ENCODE measurements at places on chromosomes 11 and 22.

- DNase-seq, result no peak
Observed at GRCh38 chr22:38214302-38215056, 12.7 kb downstream of the MAFF start.

GRCh38 chr22:22318723-22319465 lies 74.3 kb downstream of the VPREB1 start:
- DNase-seq, result no peak

DNA sequence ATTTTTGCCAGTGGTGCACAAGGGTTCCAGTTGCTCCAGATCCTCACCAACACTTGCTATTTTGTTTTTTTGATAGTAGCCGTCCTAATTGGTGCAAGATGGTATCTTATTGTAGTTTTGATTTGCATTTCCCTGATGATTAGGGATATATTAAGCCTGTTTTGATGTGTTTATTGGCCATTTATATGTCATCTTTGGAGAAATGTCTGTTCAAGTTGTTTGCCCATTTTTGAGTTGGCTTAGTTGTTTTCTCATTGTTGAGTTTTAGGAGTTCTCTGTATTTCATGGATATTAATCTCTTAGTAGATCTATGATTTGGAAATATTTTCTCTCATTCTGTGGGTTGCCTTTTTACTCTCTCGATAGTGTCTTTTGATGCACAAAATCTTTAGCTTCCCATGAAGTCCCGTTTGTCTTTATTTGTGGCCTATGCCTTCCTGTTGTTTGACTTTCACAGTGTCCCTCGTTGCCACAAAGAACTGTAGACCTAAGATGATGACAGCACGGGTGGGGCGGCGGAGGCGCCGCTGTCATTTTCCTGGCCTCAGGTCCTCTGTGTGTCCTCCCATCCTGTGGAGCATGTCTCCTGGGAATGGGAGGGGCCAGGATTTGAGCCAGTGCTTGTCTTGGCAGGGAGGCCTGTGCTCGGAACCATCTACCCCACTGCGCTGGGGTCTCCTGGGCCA lies 33.5 kb downstream of the LRP5 start:
- DNase-seq, result no peak

DNA sequence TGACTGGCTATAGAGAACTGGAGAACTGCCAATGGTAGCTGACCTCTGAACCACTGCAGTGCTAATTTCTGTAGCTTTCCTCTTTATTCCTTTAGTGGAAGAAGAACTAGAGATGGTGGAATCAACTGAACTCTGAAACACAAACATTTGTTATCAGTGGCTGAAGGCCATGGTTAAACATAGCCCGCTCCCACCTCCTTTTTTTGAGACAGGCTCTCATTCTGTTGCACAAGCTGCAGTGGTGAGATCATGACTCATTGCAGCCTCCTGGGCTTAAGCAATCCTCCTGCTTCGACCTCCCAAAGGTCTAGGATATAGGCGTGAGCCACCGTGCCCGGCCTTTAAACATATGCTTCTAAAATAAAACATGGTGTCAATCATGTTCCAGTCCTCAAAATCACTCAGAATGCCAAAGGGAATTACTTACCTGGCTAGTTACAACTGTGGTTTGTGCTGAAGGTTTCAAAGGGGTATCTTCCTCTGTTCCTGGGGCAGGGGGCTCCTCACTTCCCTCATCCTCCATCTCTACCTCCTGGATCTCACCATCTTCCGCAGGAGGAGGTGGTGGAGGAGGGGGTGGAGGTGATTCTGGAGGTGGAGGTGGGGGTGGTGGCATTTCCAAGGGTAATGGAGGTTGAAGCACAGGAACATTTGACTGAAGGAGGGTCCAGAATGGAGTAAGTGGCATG lies 9.0 kb upstream of the AGBL2 start:
- DNase-seq, result no peak

DNA sequence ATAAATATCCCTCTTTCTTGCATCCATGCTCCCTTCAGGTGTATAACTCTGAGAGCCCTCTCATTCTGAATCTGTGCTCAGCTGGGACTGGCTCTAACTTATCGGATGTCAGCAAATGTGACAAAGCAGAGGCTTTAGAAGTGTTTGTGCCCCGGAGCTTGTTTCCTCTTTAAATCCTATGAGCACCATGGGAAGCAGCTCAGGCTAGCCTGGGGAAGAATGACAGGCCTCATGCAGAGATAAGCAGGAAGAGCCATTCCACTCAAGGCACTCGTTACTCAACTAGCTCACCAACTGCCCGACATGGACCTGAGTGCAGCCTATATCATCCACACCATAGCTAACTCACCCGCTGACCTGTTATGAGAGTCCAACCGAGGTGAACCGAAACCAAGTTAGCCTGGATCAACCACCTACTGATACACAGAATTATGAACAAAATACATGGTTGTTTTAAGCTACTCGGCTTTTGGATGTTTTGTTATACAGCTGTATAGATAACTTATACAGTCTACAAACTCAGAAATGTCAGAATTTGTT lies 990.7 kb downstream of the NTM start:
- DNase-seq, result no peak

DNA sequence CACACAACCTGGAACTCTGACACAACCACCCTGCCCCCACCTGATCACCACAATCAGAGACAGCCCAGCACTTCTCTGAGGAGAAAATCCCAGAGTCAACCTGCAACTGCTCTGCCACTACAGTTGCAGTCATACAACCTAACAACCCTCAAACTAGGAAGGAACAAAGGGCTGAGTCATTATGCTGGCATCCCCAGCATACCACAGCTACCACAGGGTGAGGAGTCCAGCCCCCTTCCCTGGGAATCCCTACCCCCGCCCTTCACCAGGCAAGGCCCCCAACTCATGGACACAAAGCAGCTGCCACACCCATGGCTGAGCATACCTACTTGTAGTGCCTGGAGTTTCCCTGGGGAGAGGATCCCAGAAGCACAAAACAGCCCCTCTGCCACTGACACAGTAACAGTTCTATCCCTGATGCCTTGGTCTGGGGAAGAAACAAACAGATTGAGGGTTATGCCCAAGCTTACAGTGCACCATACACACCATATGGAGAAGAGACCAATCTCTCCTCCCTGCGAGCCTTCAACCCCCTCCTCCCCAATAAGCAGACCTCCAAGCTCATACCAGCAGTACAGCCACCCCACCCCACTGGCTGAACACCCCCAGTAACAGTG lies 68.5 kb upstream of the C11orf58 start:
- DNase-seq, result no peak

GRCh38 chr11:78203184-78203583 lies 14.5 kb downstream of the USP35 start:
- DNase-seq, result no peak

- no peak for DNase-seq
Observed at GRCh38 chr22:41621911-41622179, 750 bp downstream of the XRCC6 start.

DNA sequence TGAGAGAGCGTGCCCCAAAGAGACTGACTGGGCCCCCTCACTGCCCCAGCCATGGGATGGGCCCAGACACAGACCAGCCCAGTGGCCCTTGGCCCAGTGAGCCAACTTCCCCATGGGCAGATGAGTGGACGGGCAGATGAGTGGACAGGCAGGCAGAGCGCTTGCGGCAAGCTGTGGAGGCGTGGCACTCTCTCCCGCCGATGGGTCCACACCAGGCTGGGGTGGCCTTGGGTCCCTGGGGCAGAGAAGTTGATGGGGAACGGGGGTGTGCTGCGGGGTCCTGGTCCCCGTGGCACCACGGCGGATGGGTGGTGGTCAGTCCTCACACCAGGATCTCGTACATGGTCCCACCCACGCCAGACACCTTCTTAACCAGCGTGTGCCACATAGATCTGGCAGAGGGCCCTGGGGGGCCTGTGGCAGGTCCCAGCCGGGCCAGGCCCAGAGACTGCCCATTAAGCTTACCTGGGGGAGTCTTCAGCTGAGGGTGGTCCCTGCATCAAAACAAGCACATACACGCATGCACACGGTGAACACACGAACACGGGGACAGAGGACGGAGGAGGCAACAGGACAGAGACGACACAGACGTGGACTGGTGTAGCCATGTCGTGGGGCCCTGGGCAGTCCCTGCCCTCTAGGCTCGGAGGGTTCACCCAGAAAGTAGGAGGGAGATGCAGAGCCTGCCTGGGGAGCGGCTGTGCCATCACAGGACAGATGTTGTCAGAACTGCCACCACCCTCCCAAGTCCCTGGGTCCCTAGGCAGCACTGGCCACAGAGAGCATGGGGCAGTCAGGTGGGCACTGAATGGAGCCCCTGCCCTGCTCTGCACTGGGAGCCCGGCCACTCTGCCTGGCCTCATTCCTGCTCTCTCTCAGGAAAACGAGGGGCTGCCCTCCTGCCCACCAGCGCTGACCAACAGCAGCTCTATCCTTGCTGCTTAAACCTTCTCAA lies 182.2 kb downstream of the IGLL1 start:
- no peak for DNase-seq

DNA sequence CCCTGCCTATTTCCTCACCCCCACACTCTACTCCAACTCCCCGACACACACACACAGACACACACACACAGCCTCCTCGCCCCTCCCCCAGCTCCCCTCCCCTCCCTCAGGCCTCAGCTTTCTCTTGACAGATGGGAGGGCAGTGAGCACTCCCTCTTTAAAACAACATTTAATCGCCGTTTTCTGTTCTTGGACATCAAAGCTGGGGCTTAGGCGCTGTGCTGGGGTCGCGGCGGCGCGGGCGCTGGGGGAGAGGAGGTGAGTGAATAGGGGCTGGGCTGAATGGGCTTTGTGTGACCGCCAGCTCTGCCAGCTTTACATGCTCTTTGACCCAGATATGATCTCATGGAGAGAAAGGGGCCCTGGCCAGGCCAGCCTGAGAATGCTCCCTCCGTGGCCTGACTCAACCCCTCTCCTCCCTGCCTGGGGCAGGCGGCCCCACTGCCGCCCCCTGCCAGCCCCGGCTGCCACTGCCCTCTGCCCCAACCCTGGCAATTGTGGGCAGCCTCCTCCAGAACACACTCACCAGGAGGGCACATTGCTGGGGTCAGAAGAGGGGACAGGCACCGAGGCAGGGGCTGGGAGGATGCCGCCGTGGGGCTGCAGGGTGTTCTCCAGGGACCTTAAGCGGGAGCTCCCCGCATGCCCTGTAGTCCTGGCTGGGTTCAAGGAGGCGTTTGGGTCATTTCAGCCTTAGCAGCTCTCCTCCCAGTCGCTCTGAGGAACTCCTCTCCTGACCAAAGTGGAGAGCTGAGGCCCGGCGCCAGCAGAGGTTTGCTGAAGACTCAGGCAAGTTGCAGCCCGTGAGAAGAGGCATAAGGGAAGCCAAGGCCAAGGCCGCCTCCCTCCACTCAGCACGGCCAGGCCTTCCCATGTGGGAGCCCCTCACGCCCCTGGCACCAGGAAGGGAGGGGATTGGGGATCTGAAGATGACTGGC lies 38.3 kb upstream of the NNMT start:
- no peak for DNase-seq

DNA sequence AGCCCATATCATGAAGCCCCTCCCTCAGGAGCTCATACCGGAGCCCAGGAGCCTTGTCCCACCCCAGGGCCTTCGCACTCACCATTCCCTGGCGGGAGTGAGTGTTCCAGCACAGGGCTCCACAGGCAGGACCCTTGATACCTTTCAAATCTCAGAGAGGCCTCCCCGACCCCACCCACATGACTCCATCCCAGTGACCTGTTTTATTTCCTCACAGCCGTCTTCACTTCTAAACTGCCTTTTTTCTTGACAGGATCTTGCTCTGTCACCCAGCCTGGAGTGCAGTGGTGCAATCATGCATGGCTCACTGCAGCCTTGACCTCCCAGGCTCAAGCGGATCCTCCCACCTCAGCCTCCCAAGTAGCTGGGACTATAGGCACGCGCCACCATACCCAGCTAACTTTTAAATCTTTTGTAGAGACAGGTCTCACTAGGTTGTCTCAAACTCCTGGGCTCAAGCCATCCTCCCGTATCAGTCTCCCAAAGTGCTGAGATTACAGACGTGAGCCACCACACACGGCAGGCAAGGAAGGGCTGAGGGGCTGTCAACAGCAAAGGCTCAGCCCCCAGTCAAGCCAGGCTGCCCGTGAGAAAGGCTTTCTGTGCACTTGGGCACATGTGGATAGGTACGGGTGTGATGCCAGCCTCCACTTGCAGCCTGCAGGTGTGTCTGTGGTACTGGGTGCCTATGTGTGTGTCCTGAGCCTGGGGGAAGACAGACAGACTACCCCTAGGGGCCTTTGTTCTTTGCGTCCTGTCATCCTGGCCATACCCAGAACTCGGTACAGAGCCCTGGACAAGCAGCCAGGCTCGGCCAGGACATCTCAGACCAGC lies 9.3 kb downstream of the RPL3 start:
- DNase-seq, result no peak

GRCh38 chr11:83093634-83094033 lies 21.9 kb upstream of the RAB30 start:
- DNase-seq, result no peak

DNA sequence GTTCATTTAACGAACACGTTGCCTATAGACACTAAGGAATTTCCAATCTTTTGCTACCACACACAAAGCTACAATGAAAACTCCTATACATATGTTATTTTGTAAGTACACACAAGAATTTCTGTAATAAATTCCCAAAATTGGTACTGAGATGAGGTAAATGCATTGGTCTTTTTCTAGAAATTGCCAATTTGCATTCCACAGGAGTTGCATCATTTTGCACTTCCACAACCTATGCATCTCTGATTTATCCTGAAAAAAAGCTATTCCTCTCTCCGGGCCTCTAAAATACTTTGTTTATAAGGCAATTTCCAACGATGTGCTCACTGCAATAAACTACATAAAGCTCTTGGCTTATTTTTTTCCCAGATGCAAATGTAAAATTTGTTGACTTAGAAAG lies 24.9 kb downstream of the IMMP1L start:
- DNase-seq, result no peak

DNA sequence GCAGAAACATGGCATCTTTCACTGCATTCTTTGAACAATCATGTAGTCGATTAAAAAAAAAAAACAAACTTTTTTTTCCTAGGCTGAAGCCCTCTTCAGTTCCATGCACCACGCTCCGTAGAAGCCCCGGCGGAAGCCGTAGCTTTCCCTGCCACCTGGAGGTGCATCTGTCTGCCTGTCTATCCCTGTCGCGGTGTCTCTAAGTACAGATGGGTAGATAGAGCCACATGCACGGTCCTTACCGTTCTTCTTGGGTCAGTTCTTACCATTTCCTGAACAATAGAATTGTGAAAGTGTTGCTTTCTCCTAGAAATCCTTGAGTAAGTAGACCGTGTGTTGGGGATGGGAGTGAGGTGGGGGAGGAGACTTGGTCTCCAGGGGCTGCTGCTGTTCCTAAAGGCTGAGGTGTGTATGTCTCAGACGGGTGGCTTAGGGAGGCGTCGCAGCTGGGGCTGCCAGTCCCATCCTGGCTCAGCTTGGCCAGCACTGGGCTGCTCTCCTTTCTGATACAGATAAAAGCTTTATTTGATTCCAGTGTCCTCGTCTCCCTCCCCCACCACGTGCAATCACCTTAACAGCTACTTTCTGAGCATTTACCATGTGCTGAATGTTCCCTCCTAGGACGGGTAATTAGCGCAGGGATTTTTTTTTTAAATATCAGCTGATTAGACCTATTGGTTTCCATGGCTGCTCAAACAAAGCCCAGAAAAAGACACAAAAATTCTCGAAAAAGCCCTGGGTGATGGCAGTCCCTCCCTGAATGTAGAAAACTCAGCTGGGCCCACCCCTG lies 46.8 kb downstream of the MACROD1 start:
- DNase-seq, result no peak
